CD8-positive, alpha-beta memory T cell (primary cell): ENCODE measurements at places on chromosomes 7 and 10. TPM values are rescaled to one million over a fixed set of nuclear protein-coding genes. Genes with fewer than 3 reads are reported as not detected.

NAT16 gene
- total RNA-seq, result not detected

GALNT17 gene
- total RNA-seq, result not detected

GTF2I gene
- 176 TPM for total RNA-seq

PTPRZ1 gene
- not detected for total RNA-seq

STEAP1 gene
- not detected for total RNA-seq

SERPINE1 gene
- total RNA-seq, result 0.44 TPM

ANXA7 gene
- total RNA-seq, result 151 TPM

GRCh38 chr10:101777619-101778145 is 1.8 kb upstream of the FGF8 start:
- DNase-seq, result no peak

DNA sequence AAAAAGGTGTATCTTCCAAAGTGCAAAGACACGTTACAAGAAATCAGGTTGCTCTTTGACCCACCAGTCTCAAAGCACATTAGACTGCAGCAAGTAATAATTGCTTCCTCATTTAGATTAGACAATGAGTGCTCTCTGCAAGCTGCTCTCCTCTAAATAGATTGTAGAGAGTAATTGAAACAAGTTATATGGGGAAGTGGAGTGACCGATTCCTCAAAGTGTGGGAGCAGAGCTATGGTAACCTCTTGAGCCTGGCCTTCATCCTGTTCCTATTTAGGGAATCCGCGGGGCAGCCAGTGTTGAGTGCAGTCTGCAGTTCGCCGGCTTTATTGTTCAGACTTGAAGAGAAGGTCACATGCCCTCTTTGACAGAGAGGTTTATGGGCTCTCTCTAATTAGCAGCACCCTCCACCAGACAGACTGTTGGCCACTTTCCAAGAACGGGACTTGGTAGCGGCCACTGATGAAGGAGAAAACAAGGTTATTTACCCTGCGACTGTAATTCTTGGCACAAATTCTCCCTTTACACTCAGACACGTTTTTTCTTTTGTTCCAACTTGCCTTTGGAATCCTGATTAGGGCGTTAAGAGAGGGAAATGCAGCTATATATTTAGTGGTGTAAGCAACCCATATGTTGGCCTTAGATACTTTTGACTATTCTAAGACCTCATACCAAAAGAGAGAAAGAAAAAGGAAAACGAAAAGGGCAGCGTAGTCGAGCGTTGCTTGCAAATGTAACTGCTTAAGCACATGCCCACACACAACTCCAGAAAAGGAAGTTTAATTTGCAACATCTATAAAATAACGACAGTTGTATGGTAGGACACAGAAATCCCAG is 107.5 kb downstream of the REEP3 start:
- DNase-seq, result no peak

- DNase-seq, result no peak
These were observed 7.9 kb downstream of the TUBAL3 start for GRCh38 chr10:5396556-5397300.

GRCh38 chr10:103086261-103086660 is 106.8 kb downstream of the NT5C2 start:
- DNase-seq, result no peak

DNA sequence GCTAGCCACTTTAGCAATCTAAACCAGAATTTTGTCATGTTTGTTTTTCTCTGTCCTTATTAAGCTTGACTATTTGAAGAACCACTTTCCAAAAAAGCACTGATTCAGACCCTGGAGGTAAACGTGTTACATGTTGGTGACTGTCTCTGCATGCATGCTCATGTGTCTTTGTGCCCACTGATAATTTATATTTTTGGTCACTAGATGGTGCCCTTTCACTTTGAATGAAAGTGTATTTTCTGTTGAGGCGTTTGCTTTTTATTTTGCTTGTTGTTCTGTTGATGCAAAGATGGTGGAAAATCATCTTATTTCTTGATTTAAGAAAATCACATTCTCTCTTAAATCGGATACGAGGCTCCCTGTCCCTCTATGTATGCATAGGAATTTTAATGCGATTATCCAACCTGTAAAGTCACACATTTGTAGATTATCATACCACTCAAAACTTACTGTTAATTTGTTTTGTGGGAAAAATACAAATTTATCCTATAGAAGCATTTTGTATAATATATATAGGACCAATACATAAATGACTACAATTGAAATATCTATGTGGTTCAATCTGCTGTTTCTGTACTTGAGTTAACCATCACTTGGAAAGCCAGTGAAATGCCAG is 269.3 kb downstream of the BICC1 start:
- DNase-seq, result peak; percentile 6

- DNase-seq, result no peak
These were observed 21.4 kb downstream of the KCP start for GRCh38 chr7:128889121-128889520.

DNA sequence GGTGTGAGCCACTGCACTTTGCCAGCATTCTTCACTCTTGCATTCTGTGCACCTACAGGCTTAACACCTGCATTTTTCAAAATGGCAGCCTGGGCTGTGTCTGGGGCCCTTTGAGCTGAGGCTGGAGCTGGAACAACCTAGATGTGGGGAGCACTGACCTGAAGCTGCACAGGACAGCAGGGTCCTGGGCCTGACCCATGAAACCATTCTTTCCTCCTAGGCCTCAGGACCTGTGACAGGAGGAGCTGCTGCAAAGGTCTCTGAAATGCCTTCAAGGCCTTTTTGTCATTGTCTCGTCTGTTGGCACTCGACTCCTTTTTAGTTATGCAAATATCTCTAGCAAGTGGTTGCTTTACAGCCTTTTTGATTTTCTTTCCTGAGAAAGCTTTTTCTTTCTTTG is 82.3 kb downstream of the INPP5A start:
- DNase-seq, result no peak

GRCh38 chr10:35511647-35512046 is 93.5 kb upstream of the GJD4 start:
- DNase-seq, result no peak

DNA sequence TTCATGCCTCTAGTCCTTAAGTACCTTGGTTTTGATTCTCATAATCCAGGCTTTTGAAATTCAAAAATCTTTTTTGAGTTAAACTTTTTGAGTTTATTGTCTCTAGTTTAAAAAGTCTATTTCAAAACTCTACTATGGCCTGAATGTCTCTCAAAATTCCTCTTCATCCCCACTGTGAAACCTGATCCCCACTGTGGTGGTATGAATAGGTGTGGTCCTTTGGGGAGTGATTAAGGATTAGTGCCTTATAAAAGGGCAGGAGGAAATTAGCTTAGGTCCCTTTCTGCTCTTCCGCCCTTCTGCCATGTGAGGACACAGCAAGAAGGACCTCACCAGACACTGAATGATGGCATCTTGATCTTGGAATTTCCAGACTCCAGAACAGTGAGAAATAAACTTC is 44.1 kb upstream of the JAZF1 start:
- DNase-seq, result no peak

DNA sequence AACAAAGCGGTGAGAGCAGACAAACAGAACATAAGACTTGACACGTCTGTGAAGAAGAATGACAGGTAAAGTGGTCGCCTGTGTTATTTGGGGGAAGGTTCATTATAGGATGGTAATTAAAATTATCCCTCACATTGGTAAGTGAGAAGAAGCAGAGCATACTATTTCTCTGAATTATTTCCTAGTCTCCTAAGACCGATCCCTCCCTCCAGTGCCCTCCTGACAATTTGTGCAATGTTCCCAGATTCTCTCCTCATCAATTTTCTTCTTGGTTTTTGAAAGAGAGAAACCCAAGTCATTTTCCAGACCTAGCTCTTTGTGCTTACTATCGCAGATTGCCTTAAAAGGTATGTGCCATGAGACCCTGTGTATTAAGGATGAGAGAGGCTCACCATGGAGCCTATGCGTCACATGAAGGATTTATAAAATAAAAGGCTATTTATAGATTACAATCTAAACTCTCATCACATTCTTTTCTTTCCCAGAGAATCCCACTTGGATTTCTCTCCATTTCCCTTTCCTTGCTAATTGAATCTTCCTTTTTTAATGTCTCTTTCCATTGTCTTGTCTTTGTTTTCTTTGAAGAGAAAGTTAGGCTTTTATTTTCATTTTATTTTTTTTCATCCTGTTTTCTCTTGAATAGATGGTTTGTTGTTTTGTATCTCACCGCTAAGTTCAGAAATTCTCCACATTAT is 112.0 kb downstream of the PPP1R3A start:
- DNase-seq, result no peak

- DNase-seq, result peak; percentile 38
These were observed 13.9 kb downstream of the ATP6V1F start for GRCh38 chr7:128876586-128876977.

DNA sequence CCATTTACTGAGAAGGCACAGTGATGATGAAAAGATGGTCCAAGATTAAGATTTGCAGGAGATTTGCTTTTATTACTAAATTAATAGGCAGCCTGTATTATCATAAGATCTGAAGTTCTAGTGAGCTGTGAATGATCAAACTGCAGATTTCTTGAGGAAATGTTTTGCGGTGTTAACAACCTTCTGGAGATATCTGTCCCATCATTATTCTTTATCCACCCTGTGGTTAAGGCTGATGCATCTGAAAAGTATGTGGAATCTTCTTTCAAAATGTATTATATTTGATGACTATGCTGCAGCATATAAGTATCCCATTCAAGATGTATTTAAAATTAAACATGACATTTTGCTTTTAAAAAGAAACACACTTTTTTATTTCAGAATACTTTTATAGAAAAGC is 150.3 kb downstream of the POLR1F start:
- DNase-seq, result no peak

GRCh38 chr7:510131-510481 is 9.5 kb downstream of the PDGFA start:
- DNase-seq, result no peak

DNA sequence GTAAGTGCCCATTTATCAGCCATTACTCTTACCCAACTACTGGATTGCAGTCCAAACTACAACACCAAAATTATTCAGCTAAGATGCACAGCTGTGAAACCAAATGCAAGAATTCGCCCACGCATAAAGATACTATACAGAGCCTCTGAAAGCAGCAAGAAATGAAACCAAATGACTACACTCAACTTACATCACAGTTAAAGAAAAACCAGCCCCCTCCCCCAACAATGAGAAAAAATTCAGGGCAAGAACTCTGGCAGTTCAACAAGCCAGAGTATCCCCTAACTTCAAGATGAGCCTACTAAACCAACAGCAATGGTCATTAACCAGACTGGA is 209.1 kb upstream of the VWC2 start:
- no peak for DNase-seq

DNA sequence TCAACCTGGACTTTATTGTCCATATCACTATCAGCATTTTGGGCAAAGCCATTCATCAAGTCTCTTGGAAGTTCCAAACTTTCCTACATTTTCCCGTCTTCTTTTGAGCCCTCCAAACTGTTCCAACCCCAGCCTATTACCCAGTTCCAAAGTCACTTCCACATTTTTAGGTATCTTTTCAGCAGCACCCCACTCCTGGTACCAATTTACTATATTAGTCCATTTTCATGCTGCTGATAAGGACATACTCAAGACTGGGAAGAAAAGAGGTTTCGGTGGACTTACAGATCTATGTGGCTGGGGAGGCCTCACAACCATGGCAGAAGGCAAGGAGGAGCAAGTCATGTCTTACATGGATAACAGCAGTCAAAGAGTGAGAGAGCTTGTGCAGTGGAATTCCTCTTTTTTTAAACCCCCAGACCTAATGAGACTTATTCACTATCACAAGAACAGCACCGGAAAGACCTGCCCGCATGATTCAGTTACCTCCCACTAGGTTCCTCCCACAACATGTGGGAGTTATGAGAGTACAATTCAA is 50.2 kb downstream of the NRF1 start:
- DNase-seq, result no peak

- DNase-seq, result no peak
These were observed 4.9 kb downstream of the LOXL4 start for GRCh38 chr10:98263088-98263487.

DNA sequence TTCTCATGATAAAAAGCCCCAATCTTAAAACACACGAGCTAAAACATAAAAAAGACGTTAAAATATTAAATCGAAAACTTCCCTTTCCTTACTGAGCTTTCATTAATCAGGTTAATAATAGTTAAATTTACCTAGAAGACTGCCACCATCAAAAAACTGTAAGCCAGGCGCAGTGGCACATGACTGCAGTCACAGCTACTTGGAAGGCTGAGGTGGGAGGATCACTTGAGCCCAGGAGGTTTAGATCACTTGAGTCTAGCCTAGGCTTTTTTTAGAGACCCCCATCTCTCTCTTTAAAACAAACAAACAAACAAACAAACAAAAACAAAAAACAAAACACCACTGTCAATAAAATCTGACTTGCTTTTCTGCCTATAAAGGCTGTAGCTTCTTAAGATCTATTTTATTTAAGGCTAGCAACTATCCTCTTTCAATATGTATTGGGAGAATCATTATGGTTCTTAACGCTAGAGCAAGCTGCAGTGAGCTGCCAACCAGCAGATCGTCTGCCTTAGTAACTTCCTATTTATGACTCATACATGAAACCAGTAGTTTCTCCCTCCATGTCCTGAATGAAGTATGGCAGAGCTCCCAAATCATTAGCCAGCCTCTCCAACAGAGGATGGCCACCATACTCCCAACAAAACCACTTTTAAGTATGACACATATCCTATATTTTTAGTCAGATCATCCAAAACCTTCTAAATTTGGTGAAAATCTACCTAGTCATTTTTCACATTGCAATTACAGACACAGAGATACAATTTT is 163.7 kb downstream of the SRPK2 start:
- DNase-seq, result no peak

GRCh38 chr7:105673367-105674084 is 92.2 kb upstream of the EFCAB10 start:
- DNase-seq, result no peak

- no peak for DNase-seq
These were observed 37.0 kb downstream of the RPA3 start for GRCh38 chr7:7681191-7681935.

GRCh38 chr10:88793712-88794299 is 8.7 kb upstream of the LIPM start:
- no peak for DNase-seq

- DNase-seq, result peak; percentile 36
These were observed 218.3 kb downstream of the FAM107B start for GRCh38 chr10:14556285-14556956.

DNA sequence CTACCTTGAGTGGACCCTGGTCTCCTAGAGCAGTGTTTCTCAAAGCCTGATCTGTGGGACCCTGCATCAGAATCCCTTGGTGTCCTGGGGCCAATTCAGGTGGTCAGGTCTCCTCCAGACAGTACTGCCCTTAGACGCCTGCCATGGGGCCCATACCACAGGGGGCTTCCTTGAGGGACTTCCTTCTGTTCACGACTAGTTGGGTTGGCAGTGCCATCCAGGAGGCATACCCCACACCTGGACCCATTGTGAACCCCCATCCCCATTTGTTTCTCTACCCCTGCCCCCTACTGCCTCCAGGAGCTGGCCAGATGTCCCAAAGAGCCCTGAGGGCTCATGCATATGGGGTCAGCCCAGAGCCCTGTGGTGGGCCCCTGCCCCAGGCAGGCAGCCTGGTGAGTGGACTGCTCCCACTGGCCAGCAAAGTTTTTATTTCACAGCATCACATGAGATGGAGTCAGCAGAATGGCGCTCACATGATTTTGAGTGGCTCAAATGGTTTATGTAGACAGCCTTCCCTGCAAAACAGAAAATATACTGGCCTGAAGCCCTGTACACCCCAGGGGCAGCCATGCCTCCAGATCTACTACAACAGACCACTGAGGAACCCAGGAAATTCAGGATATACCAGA is 259.9 kb upstream of the ZMIZ1 start:
- no peak for DNase-seq

GRCh38 chr7:98641646-98642500 is 24.8 kb downstream of the NPTX2 start:
- no peak for DNase-seq

- no peak for DNase-seq
These were observed 523.9 kb upstream of the NRP1 start for GRCh38 chr10:33858326-33858725.

GRCh38 chr7:148299350-148300276 is 291.0 kb upstream of the C7orf33 start:
- no peak for DNase-seq
